ENCODE measurements at places on chromosomes 5 and 9.

DNA sequence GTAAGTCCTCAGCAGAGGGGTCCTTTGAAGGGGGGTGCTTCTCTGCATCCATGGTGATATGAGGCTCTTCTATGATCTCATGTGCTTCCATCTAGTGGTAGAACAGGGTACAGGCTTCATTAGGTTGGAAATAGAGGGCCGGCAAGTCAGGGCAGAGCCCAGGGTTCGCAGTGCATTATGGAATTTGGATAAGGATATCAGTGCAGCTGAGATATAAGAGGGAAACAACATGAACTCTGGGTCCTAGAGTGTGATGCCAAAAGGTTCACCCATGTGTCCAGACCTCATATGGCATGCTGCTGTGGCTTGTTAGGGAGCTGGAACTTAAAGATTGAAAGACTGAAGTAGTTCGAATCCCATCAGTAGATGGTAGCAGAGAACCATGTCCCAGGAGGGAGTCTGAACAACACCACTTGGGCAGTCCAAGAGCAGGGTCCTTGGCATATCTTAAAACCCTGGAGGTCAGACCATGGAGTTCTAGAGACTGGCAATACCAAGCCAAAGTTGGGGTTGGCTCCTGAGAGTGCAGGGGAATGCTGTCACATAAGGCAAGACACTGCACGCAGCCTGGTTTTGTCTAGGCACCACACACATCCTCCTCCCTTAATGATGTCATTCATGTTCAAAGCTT lies 2.3 kb downstream of the FAM221B start:
- DNase-seq: peak; percentile 46

GRCh38 chr5:132433141-132433540 lies 57.4 kb downstream of the IRF1 start:
- no peak for DNase-seq

- DNase-seq: no peak
Observed at GRCh38 chr9:102360846-102361245, 622.4 kb upstream of the GRIN3A start.

GRCh38 chr5:126137891-126138280 lies 285.3 kb upstream of the GRAMD2B start:
- no peak for DNase-seq

DNA sequence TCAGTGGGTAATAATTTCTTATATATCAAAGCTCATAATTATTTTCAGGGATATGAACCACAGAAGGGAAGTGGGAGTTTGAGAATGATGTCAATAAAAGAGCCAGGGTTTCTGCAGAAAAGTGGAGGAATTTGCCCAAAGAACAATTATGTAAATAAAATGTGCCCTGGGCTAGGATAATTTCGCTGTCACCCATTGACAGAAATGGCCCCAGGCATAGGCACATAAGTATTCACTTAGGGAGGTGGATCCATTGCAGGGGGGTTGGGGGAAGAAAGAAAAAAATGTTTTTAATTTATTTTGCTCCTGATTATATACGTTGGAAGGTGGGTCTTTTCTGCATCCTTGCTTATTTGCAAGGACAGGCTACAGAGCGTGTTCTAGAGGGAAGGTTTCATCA lies 135.1 kb upstream of the IRX2 start:
- DNase-seq: no peak

DNA sequence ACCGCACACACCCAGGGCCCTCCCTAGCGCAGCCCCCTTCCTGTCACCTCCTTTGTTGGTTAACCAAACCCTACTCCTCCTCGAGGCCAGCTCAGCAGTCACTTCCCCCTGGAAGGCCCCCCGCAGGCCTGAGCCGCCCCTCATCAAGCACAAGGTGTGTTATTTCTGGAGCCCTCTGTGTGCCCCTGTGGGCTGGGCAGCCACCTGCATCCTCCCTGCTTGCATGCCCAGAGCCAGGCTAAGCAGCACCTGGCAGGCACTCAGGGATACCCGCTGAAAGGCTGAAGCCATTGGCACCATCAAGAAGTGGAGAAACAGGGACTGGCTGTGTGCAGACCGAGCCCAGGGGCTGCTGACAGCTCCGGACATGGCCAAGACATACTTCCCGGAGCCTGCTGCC lies 121.8 kb downstream of the ZNF354C start:
- no peak for DNase-seq

DNA sequence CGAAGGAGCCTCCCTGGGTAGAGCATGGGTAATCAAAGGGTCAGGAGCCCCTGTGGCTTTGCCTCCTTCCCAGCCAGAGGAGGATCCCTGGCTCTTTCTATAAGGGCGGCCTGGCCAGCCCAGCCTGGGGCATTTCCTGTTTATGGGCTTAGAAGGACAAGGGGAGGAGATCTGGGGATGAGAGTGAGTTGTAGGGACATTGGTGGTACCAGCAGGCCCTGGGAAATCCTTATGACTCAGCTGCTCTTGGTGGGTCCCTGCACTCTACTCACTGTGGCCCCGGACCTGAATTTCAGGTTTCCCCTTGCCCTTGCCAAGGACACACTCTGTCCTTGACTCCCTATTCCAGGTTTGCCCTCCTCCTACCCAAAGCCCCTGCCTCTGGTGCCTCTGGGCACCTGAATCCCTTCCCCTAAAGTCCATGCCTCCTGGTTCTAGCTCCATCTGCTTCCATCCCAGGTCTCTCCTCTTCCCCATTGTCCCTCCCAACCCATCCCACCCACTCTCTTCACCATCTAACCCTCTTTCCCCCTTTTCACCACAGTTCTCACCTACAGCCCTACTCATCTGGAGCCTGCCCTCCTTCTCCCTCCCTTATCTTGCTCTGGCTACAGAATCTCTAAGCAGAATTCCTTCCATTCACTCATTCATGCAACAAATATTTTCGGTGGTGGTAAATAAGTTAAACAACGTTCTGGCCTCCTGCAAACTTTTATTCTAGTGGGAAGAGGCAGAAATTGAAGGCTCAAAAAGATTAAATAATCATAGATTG lies 34.9 kb downstream of the PCDH1 start:
- DNase-seq: no peak

- no peak for DNase-seq
Observed at GRCh38 chr5:139851558-139851957, 56.0 kb downstream of the PSD2 start.

- no peak for DNase-seq
Observed at GRCh38 chr9:123495731-123496130, 139.7 kb downstream of the CRB2 start.

GRCh38 chr9:85569988-85570387 lies 171.8 kb downstream of the AGTPBP1 start:
- DNase-seq: no peak

All from DMS 273 treated with DMSO at 0.1 percent for 48 hours (cell line).